Stimulated activated CD4-positive, alpha-beta T cell treated with anti-CD3 and anti-CD28 coated beads, Interleukin-1b, Interleukin-23, amount 100 ng/mL, for 24 hours (primary cell): ENCODE measurements at places on chromosomes 12 and 14.
A peak's percentile ranks its signal among the peaks of the same experiment; 100 is the strongest.

DNA sequence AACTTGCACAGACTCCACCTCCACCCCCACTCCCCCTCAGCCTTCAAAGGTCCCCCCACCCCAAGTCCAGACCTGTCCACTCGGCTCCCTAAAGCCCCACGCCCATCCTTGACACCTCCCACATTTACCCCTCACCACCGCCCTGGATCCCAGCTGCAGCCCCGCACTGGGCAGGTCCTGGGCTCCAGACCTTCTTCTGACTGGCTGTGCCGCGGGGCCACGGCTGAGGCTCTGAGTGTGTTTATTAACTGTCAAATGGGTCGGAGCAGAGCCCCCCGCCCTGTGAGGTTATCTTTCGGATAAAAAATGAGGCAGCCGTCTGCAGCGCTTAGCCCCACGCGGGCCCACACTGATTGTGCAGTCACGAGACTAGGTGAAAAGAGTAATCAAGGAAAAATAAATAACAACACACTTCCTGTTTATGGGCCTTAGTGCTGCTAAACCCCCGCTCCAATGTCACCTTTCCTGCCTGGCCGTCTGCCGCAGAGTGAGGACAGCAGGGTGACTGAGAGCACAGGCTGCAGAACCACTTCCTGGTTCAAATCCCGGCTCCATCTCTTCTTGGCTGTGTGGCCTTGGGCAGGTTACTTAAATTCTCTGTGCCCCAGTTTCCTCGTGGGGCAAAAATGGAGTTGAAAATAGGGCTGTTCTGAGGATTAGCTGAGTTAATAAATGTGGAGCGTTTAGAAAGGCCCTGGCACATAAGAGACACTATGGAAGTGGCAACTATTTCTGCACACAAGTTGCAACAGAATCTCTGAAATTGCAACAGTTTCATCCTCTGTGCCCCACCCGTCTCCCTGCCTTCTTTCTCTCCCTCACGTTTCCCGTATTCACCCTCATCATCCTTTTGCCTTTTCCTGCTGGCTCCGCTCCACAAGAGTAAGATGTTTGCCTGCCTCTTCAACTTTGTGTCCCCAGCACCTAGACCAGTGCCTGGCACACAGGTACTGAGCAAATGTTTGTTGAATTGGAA lies 9.4 kb downstream of the SETD1B start:
- DNase-seq: no peak

DNA sequence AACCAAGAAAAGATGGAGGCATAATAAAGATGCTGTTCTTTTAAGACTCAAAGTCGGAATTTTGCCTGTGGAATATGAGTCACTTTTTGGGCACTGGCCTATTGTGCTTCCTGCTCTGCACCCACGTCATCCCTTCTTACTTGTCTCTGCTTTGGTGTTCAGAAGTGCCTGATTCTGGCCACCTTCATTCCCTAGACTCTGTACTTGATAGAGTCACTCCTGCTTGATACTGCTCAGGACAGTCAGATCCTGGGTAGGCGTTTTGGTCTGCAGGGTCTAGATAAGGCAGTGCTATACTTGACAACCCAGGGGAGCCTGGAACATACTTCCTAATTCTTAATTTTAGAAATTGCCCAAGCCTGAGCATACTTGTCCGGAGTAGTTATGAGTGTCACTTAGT lies 1.9 kb downstream of the LRRK2 start:
- no peak for DNase-seq

GRCh38 chr14:102518063-102518648 lies 8.6 kb upstream of the ANKRD9 start:
- DNase-seq: no peak

DNA sequence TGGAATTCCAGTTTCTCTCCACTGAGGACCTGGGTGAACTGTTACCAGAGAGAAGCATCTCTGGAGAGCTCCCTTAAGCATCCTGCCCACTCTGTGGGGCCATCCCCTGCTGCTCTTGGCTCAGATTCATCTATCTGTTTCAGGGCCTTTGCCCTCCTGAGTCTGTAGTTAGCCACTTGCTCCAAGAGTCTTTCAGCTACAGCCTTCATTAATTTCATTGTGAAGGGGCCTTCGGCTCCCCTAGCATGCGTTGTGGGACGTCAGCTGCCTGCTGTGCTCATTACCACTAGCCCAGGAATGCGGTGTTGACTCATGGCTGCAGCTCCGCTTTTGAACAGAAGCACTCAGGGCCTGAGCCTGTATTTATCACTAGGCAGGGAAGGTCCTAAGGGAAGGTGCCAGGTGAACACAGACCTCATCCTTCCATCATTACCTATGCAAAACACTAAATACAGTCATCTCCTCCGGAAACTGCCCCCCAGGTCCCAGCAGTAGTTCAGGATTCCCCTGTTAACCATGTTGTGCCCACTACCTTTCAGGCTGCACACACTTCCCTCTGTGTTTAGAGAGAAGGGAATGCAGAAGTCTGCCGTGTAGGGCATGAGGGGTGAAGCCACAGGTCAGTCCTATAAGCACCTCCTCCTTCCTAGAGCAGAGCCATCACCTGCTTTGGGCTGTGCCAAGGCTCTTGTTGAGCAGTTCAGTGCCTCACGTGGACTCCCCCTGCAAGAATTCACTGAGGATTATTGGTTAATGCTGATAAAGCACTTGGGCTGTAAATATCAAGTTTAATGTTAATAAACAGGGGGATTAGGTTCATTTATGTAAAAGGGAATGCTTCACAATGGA lies 191.4 kb downstream of the CACNA1C start:
- no peak for DNase-seq

DNA sequence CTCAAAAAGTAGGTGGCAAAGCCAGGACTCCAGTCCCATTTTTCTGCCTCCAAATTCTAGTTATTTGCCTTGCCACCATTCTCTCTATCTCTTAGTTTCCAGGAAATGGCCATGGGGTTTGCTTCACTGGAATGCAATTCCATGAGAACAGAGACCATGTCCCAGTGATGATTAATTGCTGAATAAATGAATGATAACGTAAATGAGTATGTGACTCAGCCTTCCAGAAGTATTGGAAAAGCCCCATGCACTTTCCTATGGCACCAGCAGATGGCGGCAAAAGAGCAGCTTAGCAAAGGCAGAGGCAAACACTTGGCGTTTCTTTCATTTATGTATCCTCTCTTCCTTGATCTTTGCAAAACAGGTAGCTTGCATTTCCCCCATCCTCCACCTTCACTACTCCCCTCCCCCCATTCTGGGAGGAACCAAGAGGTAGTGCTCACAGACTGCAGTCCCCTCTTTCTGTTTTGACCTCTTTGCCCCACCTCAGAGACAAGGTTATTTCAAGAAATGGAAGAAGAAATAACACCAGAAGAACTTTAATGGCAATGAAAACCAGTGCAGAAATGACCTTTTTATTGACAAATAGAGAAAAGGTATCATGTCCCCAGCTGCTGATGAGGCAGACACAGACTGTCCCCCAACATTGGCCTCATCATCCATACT lies 21.3 kb downstream of the TBX3 start:
- DNase-seq: peak; percentile 37

DNA sequence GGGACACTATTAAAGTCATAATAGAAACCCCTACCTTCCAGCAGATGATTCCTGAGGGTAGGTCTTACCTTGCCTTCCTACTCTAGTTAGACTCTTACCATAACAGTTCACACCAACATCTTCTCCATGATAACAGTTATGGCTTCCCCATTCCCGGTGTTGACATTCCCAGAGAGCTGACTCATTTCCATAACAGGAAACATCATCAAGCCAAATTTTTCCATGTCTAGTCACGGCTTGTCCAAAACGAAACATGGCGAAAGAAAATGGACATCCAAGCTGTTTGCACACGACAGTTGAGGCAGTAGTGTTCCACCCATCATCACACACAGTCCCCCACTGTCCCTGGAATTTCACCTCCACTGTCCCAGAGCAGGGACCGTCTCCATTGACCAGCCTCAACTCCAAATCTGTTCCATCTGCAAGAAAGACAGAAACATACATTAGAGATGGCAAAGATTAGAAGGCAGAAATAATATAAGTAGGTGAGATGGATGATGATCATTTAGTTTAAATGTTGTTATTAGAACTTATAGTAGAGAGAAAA lies 10.6 kb downstream of the CD163L1 start:
- no peak for DNase-seq

DNA sequence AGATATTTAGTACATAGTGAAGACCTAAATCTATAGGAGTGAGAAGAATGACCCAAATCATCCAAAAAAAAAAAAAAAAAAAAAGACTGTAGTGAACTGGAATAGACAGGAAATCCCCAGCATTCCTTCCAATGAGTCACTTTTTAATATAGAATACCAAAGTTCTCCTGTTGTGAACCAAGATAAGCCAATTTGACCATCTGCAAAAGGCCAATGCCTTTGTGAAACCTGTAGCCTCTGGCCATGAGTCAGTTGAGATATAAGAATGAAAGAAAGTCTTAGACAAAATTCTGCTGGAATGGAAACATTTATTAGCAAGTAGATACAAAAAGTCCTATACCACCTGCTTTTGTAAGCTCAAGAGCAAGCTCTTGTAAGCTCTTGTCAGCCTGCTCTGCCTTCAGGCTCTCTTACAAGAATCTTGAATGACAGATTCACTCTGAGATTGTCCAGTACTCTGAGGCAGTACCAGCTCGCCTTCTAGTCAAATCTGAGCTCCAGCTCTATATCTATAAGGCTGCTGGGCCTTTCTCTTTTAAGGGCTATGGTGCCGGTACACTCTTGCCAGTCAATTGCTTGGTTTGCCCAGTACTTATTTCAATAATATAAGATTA lies 243.0 kb upstream of the TMTC1 start:
- no peak for DNase-seq

- DNase-seq: no peak
These were observed 3.7 kb upstream of the COX8C start for GRCh38 chr14:93343266-93343665.

DNA sequence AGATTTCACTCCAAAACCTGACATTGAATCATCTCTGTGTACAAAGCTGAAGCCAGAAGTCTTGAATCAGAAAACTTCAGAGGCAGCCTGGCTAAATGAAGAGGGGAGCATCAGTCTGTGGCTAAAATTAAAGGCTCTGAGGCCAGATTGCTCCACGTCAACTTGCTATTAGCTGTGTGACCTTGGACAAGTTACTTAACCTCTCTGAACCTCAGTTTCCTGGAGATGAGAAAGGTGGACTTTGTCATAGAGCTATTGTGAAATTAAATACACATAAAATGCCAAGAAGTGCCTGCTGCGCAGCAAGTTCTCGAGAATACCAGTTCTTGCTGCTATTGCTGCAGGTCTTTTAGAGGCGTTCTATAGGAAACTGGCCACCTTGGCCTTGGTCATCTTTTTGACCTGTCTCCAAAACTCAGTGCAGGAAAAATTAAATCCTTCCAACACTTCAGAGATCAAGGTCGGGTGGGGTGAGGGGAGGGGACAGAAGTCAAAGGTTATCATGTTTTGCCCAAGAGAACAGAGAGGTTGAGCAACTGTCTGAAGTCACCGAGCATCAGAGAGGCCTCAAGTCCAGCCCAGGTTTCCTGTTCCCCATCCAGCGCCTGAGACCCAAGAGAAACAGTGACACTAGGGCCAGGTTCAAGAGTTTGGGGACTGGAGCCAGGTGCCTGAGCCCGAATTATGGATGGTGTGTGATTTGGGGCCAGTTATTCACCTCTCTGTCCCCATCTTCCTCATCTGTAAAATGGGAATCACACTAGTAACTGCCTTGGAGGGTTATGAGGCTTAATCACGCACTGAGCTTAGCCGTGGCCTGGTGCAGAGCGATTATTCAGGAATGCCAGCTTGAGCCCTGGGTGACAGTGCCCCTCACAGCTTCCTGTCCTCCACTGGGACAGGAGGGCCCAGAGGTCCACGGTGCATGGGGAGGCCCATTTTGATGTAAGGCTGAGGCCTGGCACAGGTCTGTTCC lies 1.1 kb downstream of the SERPINA1 start:
- no peak for DNase-seq

DNA sequence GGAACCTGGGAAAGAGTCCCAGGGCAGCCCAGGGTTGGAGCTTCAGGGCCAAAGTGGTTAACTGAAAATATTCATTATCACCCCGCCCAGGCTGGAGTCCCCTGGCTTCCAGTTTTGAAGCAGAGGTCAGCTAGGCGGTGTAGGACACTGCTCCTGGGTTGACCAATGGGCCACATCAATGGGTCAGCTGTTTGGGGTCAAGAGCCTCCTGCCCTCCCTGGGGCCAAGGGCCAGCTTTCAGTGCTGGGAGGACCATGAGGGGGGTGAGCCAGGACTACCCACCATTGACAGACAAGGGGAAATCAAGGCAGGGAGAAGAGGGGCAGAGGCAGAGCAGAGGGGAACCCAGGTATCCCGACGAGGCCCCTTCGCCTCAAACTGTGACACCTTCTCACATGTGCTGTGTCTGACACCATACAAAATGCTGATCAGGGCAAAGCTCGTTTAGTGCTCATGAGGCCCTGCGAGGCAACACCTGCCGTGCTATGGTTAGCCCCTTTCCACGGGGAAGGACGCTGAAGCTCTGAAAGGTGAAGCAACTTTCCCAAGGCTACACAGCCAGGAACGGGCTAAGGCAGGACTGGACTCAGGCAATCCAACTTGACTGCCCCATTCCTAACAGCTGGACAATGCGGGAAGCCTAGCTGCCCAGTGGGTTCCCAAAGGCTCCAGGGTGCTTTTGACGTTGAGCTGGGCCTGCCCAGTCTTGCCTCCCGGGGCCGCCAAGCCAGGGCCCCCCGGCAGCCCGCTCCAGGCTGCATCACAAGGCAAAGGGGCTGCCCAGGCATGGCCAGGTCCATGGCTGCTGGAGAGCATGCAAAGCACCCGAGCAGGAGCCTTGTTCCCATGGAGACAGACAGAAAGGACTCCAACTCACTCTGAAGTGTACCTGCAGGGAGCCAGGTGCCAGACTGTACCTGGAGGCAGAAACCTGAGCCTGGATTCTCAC lies 2.0 kb downstream of the SYNE3 start:
- no peak for DNase-seq

- no peak for DNase-seq
These were observed 139.2 kb downstream of the PDZRN4 start for GRCh38 chr12:41327096-41327895.

- DNase-seq: no peak
These were observed 57.5 kb downstream of the RMST start for GRCh38 chr12:97520106-97520505.

DNA sequence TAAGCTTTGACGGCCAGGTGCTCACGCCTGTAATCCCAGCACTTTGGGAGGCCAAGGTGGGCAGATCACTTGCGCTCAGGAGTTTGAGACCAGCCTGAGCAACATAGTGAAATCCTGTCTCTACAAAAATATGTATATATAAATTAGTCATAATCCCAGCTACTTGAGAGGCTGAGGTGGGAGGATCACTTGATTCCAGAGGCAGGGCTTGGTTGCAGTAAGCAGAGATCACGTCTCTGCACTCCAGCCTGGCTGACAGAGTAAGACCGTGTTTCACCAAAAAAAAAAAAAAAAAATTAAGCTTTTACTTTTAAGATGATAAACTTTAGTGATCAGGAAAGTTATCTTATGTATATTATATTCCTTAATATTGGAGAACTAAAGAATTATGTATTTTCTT lies 18.0 kb upstream of the SNAPC1 start:
- DNase-seq: no peak

- DNase-seq: no peak
These were observed 138.3 kb downstream of the EGLN3 start for GRCh38 chr14:33812601-33813000.

- no peak for DNase-seq
These were observed 38.5 kb downstream of the SLC38A6 start for GRCh38 chr14:61019537-61019936.
